ENCODE measurements at places on chromosomes 2 and 18.
A peak's percentile ranks its signal among the peaks of the same experiment; 100 is the strongest.

DNA sequence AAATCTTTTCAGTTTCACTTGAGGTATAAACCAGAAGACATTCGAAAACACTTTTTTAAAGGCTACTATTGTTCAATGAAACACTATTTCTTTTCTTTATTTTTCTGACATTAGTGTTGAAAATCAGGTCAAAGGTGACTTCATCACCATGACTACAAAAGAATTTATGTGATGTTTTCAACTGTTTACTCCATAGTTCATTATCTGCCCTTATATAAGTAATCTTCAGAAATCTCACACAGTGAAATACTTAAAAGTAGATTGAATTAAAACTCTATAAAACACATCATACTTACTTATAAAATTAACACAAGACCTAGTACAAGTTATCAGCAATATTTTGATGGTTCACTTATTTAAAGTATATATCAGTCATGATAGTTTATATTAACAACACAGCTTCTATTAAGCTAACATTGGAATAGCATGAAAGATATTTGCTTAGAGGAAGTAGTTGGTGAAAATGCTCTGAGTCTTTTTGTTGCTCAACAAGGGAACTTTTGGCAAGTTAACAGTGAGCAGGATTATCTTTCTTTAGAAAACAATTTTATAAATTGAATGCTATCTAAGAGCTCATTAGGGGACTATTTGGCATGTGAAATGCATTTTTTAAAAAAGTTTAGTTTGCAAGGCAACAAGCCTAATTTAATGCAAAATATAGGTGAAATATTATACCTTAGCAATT, 60.8 kb downstream of the MC4R start:
- no peak for DNase-seq

- DNase-seq = no peak
Observed at GRCh38 chr18:25251068-25251467, 100.9 kb downstream of the ZNF521 start.

GRCh38 chr2:163778045-163778781, 42.4 kb upstream of the FIGN start:
- peak; percentile 40 for DNase-seq

DNA sequence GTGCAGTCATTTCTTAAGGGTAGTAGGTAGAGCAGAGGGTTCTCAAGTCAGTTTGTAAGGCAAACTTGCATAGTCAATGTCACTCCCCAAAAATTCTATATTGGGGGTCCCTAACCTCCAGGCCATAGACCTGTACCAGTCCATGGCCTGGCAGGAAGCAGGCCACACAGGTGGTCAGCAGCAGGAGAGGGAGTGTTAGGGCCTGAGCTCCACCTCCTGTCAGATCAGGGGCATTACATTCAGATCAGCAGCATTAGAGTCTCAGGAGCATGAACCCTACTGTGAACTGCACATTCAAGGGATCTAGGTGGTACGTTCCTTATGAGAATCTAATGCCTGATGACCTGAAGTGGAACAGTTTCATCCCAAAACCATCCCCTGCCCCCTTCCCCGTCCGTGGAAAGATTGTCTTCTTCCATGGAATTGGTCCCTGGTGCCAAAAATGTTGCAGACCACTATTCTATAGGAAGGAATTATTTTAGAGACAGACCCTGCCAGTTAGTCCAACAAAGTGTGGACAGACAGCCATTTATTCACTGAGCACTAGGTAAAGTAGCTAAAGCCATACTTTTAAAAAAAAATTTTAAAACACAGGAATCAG, 6.7 kb downstream of the COA5 start:
- peak; percentile 56 for DNase-seq

- no peak for DNase-seq
Observed at GRCh38 chr2:217939629-217940245, 63.1 kb downstream of the TNS1 start.

Measured in AG20443 (cell line).